ENCODE measurements at places on chromosomes 1 and 21. TPM values are rescaled to one million over a fixed set of nuclear protein-coding genes. Genes with fewer than 3 reads are reported as not detected.

ADGRL4 gene
- total RNA-seq, result not detected

AMPD2 gene
- total RNA-seq, result 21.1 TPM

SLFNL1 gene
- not detected for total RNA-seq

C1orf159 gene
- 14.7 TPM for total RNA-seq

DMRTA2 gene
- total RNA-seq, result 0.13 TPM

ALX3 gene
- total RNA-seq, result not detected

TPTE gene
- not detected for total RNA-seq

CD53 gene
- total RNA-seq, result not detected
